ENCODE measurements at places on chromosomes 3 and 15.

GRCh38 chr15:77840991-77841775 is 208.5 kb upstream of the LINGO1 start:
- DNase-seq, result no peak

GRCh38 chr3:192879346-192880031 is 38.2 kb downstream of the MB21D2 start:
- no peak for DNase-seq

DNA sequence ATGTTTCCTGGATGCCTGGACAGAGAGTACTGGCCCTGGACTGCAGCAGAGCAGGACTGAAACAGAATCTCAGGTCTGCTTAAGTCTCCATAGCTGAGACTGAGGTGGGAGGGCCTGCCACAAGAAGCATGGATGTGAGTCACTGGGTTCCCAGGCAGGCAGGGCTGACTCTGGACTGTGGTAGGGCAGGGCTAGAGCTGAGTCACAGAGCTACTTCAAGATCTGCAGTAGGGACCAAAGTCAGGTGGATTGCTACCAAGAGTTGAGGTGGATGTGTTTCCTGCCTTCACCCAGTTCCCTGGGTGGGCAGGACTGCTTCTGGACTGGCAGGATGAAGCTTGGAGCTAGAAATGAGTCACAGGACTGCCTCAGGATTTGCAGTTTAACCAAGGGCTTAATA is 282.9 kb downstream of the AGBL1 start:
- DNase-seq, result no peak

- DNase-seq, result no peak
Measured at GRCh38 chr3:58154626-58155449, 55.9 kb downstream of the DNASE1L3 start.

- no peak for DNase-seq
Measured at GRCh38 chr15:29128671-29129070, 141.0 kb downstream of the NSMCE3 start.

DNA sequence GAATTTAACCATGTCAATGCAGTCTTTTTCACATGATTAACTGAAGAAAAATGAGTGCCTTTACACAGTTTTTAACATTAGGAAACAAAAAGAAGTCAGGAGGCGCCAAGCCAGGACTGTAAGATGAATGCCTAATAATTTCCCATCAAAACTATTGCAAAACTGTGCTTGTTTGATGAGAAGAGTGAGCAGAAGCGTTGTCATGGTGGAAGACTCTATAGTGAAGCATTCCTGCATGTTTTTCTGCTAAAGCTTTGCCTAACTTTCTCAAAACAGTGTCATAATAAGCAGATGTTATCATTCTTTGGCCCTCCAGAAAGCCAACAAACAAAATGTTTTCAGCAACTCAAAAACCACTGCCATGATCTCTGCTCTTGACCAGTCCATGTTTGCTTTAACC is 156.8 kb upstream of the CDIN1 start:
- DNase-seq, result no peak

All from activated CD4-positive, alpha-beta T cell treated with anti-CD3 and anti-CD28 coated beads, Interleukin-2, amount 50 U/mL, for 4 hours (primary cell).